Left renal cortex interstitium (tissue), 4 donors: ENCODE measurements at places on chromosomes 13 and 19.

- no peak for DNase-seq
Observed at GRCh38 chr13:107223867-107224266, 655.9 kb upstream of the ARGLU1 start.

- no peak for DNase-seq
Observed at GRCh38 chr13:33940256-33940655, 122.3 kb downstream of the RFC3 start.

DNA sequence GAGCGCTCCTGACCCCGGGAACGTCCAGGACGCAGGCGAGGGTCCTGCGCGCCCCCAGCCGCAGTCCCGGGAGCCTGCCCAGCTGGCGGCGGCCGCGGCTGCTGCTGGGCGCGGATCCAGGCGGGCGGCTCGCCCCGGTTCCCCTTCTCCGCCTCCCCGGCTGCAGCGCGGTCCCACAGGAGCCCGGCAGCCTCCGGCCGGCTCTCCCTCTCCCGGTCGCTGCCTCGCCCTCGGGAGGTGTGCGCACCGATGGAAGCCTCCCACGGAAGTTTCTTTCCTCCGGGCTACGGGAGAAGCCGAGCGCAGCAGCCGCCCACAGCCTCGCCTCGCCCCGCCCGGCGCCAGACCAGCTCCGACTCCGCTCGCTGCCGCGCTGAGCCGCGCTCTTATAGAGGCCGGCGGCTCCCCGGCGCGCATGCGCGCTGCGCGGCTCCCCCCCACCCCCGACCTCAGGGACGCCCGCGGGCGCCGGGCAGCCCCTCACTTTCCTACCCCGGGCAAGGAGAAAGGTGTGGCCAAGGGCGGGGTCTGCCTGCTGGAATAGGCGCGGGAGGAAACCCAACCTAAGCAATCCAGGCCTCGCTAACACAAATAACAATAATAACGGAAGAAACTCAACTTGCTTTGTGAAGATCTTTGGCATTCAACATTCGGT is at the start of gene SHISA2:
Gene SHISA2 (minus strand): TSS at position 360 of the 655 bp plus-strand sequence. CDS start 1,041 bp downstream, outside the sequence.
- peak; percentile 67 for DNase-seq

DNA sequence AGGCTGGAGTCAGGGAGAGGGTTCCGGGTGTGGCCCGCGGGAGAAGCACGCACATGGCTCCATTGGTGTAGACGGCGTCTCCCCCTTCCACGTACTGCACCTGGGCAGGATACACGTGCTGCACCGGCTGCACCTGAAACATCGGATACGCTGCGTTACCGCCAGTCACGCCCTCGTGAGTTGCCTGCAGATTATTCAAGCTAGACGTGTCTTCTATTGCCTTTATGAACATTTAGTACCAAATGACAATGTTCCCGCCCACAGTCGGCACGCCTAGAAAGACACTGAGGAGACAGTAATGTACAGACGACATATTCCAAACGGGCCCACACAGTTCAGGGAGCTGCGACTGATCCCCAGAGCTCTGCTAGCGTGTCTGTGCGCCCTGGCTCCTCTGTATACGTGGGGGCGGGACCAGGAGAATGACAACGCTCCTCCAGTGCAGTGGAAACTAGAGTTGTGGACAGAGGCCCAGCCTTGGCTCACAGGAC is 64.1 kb upstream of the RANBP3 start:
- no peak for DNase-seq

DNA sequence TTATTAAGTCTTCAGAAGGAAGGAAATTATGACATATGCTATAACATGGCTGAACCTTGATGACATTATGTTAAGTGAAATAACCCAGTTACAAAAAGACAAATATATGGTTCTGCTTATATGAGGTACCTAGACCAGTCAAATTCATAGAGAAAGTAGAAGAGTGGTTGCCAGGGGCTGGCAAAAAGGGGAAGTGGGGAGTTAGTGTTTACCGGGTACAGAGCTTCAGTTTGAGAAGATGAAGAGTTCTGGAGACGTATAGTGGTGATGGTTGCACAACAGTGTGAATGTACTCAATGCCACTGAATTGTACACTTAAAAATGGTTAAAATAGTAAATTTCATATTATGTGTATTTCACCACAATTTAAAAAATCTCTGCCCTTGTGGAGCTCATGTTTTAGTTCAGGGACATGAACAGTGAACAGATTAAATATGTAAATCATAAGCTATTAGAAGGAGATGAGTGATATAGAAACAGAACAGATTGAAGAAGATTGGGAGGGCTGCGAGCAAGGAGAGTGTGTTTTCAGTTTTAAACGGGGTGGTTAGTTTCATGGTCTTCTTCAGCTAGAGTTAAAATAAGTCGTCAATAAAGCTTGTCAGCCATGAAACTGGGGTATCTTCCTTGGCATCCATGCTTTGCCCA is 355.2 kb downstream of the KCNRG start:
- DNase-seq = no peak

DNA sequence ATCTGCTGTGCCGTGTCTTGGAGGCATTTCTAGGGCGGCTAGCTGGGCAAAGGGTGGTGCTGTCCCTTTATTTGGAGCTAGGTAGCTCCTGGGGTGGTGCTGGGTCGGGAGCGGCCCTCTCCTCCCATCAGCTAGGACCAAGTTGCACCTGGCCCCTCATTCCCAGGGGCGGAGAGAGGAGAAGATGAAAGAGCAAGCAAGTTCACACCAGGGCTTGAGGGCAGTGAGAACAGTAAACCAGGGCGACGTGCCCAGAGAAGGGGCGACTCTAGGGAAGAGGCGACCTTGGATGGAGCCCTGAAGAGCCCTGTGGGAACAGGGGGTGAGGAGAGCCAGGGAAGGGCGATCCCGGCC is 17.0 kb upstream of the KCNN1 start:
- DNase-seq = no peak

DNA sequence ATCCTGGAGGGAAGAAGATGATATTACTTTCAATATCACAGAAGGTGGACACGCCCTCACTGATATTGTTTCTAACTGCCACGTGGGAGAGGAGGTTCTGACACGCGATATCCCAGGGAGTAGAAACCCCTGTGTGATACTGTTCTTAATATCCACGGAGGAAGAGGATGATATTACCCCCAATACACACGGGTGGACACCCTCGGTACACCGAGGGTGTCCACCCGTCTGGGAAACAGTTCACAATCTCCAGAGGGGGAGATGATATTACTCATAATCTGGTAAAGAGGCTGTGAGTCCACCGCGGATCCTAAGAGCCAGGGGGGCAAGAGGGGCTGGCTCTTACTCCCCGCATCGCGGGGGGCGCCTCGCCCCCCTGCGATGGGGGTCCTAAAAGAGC is 29.7 kb upstream of the RGCC start:
- DNase-seq = no peak

GRCh38 chr13:60759499-60759898 is 362.5 kb downstream of the TDRD3 start:
- no peak for DNase-seq

- DNase-seq = no peak
Observed at GRCh38 chr13:80177327-80177726, 163.6 kb downstream of the SPRY2 start.

GRCh38 chr13:42894765-42895243 is 97.2 kb downstream of the EPSTI1 start:
- no peak for DNase-seq

DNA sequence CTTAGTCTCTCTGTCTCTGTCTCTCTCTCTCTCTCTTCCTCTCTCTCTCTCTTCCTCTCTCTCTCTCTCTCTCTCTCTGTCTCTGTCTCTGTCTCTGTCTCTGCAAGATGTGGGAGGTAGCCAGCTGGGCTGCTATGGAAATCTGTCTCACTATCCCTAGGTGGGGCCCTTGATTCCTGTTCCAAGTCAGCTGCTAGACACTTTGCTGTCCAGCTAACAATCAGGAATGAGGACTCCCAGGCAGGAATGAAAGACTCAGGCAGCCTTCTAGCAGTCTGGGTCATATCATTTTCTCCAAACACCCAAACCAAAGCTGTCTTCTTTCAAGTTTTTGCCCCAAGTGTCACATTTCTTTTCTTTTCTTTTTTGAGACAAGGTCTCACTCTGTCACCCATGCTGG is 23.2 kb downstream of the CATSPERD start:
- DNase-seq = no peak

DNA sequence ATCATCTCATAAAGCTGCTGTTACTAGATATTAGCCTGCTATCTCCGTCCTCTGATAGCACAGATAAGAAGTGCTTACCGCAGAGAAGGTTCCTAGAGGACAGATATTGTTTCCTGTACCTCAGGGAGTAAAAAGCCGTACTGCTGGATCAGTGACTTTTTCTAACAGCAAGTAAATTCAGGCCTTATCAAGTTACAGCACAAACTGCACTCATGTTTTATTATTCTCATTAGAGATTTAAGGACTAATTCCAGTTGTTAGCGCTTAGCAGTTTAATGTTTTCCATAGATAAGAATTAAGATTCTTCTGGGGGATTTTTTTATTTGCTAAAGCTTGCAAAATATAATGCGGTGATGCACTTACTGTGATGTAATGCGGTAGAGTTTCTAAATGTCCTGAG is 119.0 kb upstream of the OBI1 start:
- no peak for DNase-seq

GRCh38 chr13:79382545-79383275 is 23.3 kb downstream of the RBM26 start:
- no peak for DNase-seq

GRCh38 chr19:38665950-38666662 is 18.7 kb downstream of the ACTN4 start:
- no peak for DNase-seq

- DNase-seq = no peak
Observed at GRCh38 chr13:25783076-25783475, 268.7 kb downstream of the SHISA2 start.

- no peak for DNase-seq
Observed at GRCh38 chr13:74017301-74018061, 116.7 kb downstream of the KLF12 start.

- no peak for DNase-seq
Observed at GRCh38 chr19:50377051-50377461, 799 bp downstream of the NR1H2 start.

GRCh38 chr19:991174-991931 is 7.2 kb downstream of the WDR18 start:
- DNase-seq = no peak

DNA sequence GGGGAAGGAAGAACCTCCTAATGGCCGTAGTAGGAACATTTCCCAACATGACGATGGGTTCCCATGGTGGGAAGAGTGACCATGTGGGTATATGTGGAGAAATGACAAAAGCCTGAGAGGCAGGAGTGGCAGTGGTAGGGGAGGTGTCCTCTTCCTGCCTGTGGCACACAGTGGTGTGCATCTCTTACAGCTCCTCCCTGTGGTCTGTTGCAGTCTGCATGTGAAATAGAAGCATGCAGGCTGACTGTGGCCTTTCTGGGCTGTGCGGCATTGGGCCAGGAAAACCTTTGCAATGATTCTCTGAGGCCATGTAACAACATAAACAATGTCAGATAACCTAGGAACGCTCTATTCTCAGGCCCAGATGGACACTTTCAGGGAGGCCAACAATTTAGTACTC is 84.0 kb downstream of the LACC1 start:
- DNase-seq = no peak

DNA sequence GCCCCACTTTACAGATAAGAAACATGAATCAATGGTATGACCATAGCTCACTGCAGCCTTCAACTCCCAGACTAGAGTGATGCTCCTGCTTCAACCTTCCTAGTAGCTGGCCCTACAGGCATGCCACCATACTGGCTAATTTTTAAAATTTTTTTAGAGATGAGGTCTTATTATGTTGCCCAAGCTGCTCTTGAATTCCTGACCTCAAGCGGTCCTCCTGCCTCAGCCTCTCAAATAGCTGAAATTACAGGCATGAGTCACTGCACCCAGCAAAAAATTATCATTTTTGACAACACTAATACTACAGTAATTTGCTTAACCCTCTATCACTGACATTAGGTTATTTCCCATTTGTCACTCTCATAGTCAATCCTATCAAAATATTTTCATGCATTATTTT is 14.7 kb downstream of the CAB39L start:
- no peak for DNase-seq

DNA sequence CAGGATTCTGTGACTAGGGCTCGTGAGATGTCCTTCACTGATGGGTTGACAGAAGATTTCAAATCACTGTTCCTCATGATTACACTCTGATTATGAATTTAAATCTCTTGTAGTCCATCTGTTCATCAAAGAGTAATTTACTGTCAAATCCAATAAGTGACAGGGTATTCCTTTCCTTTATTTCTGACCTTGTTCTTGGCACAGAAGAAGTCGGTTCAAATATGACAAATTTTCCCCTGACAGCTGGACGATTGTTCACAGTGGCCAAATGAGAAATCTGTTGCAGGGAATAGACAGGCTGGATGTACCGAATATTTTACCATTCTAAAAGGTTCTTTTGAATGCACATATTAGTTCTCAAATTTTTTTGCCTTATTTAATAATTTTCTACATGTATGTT is 767.3 kb upstream of the GPC6 start:
- DNase-seq = no peak
